ENCODE measurements at places on chromosomes 12 and 14.
A peak's percentile ranks its signal among the peaks of the same experiment; 100 is the strongest.

- DNase-seq = no peak
These were observed 353.7 kb downstream of the APAF1 start for GRCh38 chr12:98998697-98999299.

DNA sequence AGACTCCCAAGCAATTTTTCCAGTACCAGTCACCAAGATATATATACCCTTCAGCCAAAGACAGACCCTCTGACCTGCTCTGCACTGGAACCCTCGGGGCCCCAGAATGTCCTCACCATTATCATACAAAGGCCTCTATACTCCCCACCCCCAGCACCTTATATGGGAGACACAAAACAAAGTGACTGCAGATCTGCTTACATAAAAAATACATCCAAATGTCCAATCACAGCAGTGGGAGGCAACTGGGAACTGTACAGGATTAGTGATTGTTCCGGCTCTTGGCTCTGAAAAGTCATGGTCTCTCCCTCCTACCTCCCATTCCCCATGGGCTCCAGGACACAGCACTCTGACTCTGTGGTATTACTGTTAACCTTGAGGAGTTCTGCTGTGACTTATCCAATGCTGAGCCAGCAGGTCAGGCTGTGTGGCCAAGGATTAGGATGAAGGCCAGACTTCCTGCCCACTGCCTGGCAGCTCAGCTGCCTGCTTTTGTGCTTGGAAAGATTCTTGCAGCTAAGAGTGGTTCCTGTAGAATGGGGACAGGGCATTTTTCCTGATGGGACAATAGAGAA, 13.7 kb downstream of the OXA1L start:
- DNase-seq = no peak

- DNase-seq = no peak
These were observed 84.2 kb downstream of the GCH1 start for GRCh38 chr14:54818201-54819133.

DNA sequence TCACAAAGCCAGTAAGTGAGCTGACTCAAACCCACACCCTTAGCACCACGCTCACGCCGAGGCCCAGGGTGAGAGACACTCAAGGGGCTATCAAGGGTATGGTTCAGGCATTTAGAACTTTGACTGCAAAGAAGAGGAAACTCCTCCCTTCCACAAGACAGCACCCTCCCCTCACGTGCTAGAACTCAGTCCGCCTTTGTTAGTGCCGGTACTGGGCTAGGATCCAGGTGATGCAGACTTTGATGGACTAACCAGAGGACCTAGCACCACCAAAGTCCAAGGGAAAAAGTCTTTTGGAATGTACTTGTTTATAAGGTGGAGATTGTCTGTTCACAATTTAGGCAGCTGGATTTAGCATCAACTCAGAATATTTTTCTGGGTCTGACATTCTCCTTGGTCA, 33.7 kb downstream of the VWF start:
- DNase-seq = no peak

- peak; percentile 57 for DNase-seq
These were observed 7.8 kb upstream of the PLXNC1 start for GRCh38 chr12:94140556-94140955.

- DNase-seq = no peak
These were observed 539 bp upstream of the HMGA2 start for GRCh38 chr12:65823513-65824375.

GRCh38 chr12:50296554-50296953, 13.2 kb upstream of the LIMA1 start:
- no peak for DNase-seq

DNA sequence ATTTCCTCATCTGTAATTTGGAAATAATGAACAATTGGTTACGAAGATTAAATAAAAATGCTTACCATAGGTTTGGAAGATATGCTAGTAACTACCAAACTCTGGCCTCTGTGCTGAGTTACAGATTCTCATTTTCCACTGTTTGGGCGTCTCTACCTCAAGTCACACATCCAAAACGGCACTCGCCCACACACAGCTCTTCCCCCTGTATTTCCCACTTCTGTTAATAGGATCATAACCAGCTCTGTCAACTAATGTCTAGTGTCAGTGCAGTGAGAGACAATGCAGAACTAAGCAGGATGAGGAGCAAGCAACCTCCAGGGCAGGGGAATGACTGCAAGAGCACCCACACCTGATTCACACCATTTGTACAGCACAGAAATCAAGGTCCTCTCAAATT, 10.9 kb upstream of the SYCP3 start:
- no peak for DNase-seq

DNA sequence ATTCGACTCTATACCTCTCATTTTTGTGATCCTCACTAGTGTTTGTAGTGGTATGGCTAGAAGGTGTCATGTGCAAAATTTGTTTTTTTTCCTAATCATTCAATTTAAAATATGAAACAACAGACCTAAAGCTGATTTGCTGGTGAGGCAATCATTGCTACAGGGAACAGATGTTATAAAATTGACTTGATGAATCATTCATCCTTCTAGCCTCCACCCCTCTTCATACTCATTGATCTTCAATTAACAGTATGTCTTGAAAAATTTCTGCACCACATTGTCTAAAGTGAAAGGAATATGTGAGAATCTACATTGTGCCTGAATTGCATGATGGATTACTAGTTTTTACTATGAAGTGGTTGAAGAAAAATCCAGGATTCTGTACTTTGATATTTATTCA, 349.0 kb upstream of the NAV3 start:
- no peak for DNase-seq

- DNase-seq = no peak
These were observed 771.7 kb upstream of the TMEM132C start for GRCh38 chr12:127494961-127495915.

DNA sequence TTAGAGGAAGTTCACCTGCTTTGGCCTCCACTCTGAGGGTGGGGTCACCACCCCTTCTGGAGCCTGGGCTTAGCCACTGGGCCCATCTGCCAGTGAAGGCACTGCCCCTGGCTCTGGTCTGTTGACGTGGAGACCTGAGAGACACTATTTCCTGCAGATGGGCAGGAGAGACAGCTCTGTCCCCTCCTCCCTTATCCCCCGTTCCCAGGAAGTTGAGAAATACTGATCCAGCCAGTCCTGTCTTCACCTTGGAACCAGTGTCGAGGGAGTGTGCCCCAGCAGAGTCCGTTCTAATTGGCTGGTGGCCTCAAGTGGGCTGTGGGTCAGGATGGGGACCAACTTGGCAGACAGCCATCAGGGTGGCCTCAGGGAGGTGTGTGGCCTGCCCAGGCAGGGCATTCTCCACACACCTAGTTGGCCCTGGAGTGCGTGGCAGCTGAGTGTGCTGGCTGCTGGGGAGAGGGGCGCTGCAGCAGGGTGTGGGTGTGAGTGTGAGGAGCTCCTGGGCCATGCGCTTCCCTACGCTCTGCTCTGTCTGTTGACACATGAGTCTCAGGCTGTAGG, 25.4 kb downstream of the CLSTN3 start:
- DNase-seq = no peak

GRCh38 chr12:109710205-109710746, 3.3 kb upstream of the FAM222A start:
- no peak for DNase-seq

- no peak for DNase-seq
These were observed 1115.8 kb upstream of the ATXN7L3B start for GRCh38 chr12:73421832-73422231.

DNA sequence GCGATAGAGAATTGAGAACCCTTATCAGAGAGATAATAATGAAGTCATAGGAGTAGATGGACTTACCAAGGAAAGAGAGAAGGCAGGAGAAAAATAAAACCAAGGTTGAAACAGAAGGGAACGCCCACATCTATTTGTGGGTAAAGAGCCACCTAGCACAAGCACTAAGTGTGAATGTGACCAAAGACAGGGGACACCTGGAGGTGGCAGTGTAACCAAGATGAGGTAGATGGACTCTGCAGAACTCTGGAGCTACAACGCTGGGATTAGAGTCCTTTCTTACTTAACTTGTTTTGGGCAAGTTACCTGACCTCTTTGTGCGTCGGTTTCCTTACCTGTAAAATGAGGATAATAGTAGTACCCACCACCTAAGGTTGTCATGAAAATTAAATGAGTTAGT, 101.9 kb downstream of the SLC5A8 start:
- DNase-seq = no peak
